Activated CD4-positive, CD25-positive, alpha-beta regulatory T cell (primary cell): ENCODE measurements at places on chromosomes 1 and 21.

DNA sequence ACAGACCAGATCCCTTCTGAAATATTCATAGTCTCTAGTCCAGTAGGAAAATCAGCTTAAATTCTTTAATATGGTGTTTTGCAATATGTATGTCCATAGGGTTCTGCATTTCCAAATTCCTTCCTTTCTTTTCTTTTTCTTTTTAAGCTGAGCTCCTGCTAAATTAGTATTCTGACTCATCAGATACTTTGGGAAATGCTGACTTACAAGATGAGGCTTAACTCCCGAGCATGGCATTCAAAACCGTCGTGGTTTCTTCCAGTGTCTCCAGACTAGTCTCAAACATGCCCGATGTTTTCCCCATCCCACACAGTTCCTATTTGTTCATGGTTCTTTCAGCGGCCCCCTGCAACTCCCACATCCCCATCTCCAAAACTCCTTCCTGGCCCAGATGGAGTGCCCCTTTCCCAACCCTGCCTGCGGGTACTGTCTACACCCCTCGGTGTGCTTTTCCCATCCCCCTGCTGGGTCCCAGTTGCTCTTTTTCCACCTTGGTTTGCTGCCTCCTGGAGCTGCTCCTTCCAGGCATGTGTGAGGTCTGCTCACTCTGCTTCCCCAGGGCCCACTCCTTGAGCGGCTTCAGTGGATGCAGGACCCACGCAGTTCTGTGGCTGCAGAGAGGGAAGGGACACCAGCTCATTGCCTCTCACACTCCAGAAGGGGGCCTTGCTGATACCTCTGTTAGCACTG, 19.5 kb upstream of the ETV3 start:
- no peak for DNase-seq

DNA sequence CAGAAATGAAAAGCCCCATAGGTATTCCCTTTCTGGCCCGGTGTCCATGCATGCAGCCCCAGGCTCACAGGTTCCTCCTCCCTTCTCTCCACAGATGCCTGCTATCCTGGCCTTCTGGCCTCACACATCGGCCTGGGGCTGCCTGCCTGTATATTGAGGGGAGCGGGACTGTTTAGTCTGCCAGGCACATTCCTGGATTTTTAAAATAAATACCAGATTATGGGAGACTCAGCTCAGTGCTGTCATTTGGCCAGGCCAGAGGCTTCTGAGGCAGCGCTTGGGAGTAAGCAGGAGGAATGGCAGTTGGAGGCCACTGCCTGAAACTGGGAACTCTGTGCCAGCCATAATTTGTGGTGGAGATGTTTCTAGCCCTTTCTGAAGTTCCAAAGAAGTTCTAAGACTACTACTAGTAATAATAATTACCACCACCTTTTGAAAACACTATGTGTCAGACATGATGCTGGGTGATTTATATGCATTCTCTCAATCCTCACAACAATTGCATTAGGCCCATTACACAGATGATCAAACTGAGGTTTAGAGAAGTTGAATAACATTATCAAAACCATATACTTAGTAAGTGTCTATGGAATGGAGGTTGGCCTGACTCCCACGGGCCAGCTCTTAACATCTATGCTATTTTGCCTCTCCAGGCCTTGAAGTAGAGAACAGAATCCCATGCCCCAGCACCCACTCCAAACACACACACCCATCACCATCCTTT, 107.6 kb downstream of the PLXNA2 start:
- DNase-seq, result no peak

- no peak for DNase-seq
Measured at GRCh38 chr1:202615501-202616354, 94.5 kb downstream of the SYT2 start.

GRCh38 chr1:19819701-19820100, 4.6 kb upstream of the RNF186 start:
- no peak for DNase-seq

DNA sequence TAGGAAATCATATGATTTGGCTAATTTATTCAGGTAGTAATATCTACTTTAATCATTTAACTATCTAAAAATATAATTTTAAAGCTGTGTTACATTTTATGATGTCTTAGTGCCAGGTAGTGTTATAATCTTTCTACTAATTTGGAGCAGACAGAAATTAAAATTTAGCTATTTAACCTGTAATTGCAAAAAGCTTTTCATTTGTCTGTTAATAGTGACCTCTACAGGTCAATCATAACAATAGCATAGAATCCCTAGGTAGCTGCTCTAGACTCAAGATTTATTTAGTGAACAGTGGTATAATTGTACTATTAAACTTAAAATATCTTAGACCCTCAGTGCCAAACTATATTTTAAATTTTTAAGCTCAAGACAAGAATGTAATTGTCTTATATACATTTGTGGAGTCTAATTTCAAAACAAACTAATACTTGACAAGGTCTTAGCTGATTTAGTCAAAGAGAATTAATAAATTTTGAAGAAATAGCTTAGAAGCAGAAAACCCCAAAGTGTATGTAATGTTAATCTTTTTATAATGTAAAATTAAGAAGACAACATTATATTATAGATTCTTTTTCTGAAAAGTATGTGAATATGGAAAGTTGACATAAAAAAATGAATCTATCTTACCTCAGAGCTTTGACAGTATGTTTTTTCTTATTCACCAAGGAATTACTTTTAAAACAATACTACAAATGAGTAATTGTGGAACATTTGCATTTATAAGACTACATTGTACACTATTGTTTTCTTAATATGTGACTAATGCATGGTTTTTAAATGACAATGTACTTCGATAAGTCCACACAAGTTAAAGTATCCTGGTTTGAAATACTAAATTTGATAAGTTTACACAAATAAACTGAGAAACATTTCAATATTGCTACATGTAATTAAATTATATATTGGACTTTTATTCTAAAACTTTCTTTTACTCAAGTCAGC, 64.1 kb upstream of the RNPC3 start:
- DNase-seq, result no peak
